ENCODE measurements at places on chromosomes 7 and 10.

- DNase-seq = no peak
These were observed 338.7 kb downstream of the DNAJB6 start for GRCh38 chr7:157675427-157675927.

GRCh38 chr7:44756904-44757303 lies 8.3 kb downstream of the ZMIZ2 start:
- DNase-seq = no peak

- DNase-seq = no peak
These were observed 390.0 kb downstream of the EXOC4 start for GRCh38 chr7:133642907-133643306.

GRCh38 chr10:36802490-36803153 lies 322.8 kb upstream of the ANKRD30A start:
- no peak for DNase-seq

GRCh38 chr10:84660450-84661159 lies 332.2 kb downstream of the CCSER2 start:
- DNase-seq = no peak

DNA sequence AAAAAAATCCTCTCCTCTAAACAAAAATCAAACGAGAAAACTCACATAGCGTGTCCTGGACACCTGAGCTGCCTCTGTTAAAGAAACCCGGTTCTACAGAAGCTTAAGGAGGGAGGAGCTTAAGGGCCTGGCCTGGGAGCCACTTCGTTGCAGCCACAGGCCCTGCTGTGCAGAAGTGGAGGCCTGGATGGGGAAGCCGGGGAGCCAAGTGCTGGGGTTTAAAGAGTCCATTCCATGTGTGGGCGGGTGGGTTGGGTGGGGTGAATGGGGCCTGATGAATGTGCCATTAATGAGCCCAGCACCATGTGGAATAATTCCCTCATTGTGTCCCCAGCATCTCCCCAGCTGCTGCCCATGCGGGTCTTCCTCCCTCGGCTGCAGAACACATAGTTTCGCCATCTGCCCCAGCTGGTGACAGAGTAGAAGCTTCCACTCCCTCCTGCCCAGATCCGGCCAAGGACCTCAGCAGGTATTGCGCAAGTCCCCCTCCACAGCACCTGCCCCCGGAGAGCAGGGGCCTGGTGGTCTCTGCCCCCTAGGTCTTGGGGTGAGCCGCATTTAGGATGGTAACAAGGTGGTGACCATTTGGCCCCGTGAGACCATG lies 127.8 kb upstream of the BTBD16 start:
- no peak for DNase-seq

DNA sequence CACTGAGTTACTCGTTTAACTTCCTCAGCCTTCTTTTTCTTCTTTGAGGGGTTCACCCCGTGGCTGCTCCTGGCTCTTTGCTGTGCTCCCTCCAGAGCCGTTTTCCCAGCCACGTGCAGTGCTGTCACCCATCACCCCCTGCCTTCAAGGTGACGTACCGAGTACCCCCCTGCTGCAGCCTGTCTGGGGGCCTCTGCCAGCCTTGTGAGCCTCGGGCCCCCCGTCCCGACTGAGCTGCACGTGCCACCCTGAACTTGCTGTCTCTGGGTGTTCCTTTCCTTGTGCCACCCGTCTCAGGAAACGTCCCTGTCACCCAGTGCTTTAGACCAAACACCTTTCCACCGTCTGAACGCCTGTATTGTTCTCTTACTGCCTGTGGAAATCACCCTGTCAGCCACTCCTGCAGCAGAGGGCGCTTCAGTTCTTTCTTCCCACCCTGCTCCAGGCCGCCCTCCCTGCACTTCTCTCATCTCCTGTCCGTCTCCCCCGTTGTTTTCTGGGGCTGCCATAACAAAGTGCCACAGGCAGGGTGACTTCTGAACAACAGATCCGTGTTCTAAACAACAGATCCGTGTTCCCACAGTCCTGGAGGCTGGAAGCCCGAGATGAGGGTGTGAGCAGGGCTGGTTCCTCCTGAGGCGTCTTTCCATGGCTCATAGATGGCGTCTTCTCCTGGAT lies 44.6 kb downstream of the WDR37 start:
- no peak for DNase-seq

Data from activated naive CD8-positive, alpha-beta T cell treated with anti-CD3 and anti-CD28 coated beads, Interleukin-2, amount 10 ng/mL, durations not matched to agents 7 days and 5 days (primary cell).